ENCODE measurements at places on chromosomes 5 and 9.

DNA sequence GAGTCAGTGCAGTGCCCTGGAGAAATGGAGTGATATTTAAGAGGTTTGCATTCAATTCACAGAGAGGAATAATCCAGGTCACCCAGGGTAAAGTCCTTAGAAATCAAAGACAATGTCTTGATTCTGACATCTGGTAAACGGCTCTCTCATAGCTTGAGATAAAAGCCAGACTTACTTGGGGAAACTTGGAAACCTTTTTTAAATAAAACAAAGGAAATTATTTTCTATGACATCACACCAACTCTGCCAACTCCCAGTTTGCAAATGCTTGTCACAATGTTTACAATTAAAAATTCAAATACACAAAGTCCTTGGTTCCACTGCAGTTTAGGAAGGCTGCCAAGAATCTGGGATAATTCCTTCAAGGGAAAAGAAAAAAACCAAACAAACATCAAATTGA lies 255.1 kb upstream of the NREP start:
- DNase-seq: no peak

DNA sequence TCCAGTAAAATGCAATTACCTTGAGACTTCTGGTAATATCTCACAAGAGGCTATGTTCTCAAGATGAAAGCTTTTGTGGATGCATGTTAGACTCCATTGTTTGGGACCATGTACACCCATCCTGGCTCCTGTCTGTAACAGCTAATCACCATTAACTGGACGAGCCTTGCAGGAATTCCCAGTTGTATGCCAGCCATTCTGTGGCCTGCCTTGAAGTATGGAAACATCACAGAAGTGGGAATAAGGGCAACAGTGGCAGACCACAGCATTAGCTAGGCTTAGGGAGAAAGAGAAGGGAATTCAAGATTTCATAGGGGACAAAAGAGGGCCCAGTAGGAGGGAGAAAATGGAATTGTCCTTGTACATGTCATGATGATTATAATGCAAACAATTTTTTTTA lies 79.0 kb downstream of the RORB start:
- DNase-seq: no peak

DNA sequence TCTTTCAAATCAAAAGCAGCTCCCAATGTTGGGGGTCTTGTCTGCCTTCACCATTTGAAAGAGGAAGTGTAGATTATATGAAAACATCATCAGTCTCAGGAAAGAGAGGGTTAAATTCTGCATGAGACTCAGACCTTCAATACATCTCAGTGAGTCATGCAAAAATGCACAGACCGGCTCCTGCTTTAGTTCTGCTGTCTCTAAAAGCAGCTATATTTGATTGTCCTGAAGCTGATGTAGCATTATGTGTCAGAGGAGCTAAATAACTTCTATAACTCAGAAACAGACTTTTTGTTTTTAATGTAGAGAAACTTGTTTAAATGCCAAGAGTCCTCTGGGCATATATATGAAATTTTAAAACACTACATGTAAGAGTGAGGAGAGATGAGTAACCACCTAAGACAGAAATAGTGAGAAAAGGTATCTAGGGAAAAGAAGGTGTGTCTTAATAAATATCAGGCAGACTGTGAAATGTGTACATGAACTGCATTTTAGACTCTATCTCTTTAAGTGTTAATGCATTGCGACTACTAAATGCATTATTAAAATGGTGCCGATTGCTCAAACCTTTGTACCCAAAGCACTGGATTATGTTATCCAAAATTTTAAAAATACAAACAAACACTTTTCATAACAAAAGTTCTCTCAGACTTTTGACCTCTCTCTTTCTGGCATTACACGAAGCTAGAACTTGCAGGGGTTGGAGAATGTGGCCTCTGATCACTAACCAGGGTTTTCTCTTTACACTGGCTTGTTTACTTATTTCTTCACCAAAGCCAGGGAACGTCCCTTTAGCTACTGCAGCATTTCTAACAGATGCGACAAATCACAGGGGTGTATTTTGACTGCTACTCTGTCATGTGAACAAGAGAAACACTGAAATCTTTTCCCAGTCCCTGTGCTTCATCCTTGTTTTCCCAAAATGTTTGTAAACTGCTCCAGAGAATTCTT lies 302.3 kb downstream of the ARL15 start:
- no peak for DNase-seq

- DNase-seq: no peak
These were observed 189.8 kb downstream of the WDR70 start for GRCh38 chr5:37568893-37569292.

DNA sequence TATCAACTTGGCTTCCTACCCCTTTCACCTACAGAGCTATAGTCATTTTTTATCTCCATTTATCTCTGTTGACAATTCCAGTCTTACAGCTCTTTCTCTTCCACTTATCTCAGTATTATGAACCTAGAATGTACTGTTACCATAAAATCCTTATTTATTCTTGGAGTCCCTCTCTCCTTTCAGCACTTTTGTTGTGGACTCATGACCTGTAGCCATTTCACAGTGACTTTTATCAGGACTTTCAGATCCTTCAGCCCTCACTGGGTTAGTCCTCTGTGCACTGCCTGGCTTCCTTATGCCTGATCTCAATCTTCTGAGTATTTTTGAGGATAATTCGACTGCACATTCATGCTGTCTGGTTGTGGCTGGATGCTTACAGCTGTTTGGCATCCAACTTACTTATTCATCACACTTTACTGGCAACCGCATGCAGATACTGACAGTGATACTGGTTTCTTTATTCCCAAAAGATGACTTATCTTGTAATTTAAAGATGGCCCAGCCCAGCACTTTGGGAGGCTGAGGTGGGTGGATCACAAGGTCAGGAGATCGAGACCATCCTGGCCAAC lies 293.3 kb downstream of the MAN2A1 start:
- no peak for DNase-seq

- no peak for DNase-seq
These were observed 1071.8 kb downstream of the MAT2B start for GRCh38 chr5:164577201-164577600.

- DNase-seq: no peak
These were observed 111.8 kb upstream of the LHFPL2 start for GRCh38 chr5:78760366-78760765.
